ENCODE measurements at places on chromosomes 1 and 21. TPM values are rescaled to one million over a fixed set of nuclear protein-coding genes. Genes with fewer than 3 reads are reported as not detected.

SLC35F3 gene
- 19.3 TPM for total RNA-seq

GBP4 gene
- total RNA-seq = 0.86 TPM

PGBD5 gene
- total RNA-seq = under 0.01 TPM

KCNA10 gene
- total RNA-seq = not detected

FLG gene
- total RNA-seq = not detected

EFHD2 gene
- 271 TPM for total RNA-seq

GNG4 gene
- 0.80 TPM for total RNA-seq

PRKACB gene
- 7.8 TPM for total RNA-seq

CALML6 gene
- 3.0 TPM for total RNA-seq

LCA5L gene
- total RNA-seq = 0.40 TPM

KIF2C gene
- 98.7 TPM for total RNA-seq

OR2M3 gene
- not detected for total RNA-seq

PPFIA4 gene
- total RNA-seq = 3.4 TPM

NUP210L gene
- not detected for total RNA-seq

CFAP107 gene
- total RNA-seq = not detected

Measured in PC-3 (cell line).